Stimulated activated CD8-positive, alpha-beta memory T cell treated with anti-CD3 and anti-CD28 coated beads, Interleukin-4, amount 100 ng/mL, for 1 hour (primary cell): ENCODE measurements at places on chromosomes 6 and 20.

- DNase-seq = no peak
These were observed 28.8 kb upstream of the TULP4 start for GRCh38 chr6:158283304-158283980.

DNA sequence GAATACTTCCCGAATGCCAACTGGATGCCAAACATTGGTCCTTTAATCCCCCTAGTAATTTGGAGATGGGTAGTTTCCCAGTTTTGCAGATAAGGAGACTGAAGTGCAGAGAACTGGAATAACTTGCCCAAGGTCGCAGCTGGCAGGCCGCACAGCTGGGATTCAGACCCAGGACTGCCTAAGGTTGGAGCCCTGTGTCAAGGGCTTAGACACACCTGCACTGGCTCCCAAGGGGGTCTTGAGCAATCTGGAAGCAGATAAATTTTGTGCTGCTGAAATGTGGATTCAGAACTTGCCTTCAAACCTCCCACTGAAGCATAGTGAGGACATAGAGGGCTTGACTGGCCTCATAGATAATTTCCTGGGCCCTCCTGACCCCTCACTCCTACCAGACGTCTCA is 30.5 kb downstream of the FOXP4 start:
- DNase-seq = no peak

DNA sequence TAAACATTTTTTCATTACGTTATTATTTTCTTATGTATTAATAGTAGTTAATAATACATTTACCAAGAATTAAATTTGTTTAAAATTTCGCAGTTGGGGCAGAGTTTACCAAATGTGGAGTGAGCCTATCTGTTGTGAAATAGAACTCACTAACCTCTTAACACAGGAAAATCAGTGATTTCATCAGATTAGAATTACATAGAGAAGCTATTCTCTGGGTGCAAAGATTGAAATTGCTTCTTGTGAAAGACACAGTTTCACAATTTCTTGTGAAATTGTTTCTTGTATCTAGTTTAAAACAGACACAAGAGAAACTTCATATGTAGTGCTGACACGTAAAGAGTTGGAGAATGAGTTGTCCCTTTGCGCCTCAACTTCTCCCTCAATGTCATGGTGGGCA is 69.4 kb upstream of the PRL start:
- DNase-seq = no peak

DNA sequence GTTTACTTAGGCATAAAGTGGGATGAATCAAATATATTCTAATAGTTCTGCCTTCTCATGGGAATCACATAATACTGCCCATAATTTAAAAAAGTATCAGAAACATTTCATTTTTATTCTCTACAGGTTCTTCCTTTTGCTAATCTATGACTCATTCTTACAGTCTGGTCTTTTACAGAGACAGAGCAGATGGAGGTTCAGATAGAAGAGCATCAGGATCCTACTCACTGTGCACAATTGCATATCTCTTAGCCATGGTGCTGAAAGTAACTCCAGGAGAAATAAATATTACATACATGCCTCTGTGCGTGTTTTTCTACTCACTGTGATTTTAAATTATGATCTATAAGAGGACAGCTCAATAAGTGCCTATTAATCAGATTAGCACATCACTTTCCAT is 16.3 kb upstream of the OR2B6 start:
- DNase-seq = no peak

DNA sequence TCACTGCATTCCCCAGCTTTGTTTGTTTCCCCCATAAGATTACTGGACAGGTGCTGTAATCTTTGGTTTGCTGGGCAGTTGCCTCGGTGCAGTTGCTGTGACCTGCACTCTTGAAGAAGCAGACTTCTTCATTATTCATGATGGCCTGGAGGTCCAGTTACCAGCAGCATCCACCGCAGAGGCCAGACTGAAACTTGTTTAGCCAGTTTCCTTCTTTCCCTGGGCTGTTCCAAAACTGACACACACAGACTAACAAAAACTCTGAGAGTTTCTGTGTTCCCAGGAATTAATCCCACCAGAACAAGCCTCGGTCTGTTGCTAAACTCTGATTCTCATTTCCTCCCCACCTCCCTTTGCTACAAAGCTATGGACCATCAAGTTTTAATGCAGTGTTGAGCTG is 144.1 kb downstream of the QRSL1 start:
- no peak for DNase-seq

DNA sequence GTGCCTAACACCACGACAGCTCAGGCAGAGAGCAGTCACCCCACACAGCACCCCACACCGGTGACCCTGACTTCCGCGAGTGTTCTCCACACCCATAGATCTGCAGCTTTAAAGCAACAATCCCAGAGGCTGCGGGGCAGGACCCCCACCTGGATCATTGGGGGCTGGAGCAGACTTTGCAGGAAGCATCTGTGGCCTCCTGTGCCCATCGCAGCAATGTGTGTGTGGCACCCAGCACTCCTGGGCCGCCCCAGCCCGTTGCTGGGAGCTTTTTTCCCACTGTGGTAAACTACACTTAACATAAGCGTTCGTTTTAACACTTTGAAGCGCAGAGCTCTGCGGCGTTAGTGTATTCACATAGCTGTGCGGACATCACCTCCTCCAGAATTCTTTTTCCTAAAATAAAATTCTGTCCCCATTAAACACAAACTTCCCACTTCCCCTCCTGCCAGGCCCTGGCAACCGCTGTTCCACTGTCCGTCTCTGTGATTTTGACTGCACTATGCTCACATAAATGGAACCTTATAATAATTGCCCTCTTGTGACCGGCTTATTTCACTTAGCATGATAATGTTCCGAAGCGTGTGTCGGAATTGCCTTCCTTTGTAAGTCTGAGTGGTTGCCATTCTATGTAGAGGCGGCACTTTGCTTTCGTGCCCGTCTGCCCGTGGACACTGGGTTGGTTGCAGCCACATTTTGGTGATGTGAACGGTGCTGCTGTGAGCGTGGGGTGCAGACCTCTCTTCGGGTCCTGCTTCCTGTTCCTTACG is 382.5 kb downstream of the CDH4 start:
- DNase-seq = no peak

GRCh38 chr20:48613926-48614325 is 213.9 kb downstream of the PREX1 start:
- no peak for DNase-seq

DNA sequence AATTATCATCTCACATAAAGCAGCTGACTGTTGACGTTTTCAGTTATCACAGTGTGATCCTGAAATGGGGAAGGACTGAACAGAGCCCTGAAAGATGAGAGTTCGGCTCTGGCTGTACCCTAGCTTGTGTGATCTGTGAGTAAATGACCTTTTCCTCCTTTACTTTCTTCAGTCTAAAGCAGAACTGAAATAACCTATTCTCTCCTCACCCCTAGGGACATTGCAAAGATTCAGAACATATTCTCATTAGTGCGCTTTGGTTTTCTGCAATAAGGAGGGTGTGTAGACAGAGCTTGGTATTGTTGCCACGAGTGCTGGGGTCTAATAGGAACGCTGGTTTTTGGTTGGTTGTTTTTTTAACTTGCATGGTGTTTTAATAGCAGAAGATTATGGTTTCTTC is 16.7 kb downstream of the FARS2 start:
- DNase-seq = no peak

DNA sequence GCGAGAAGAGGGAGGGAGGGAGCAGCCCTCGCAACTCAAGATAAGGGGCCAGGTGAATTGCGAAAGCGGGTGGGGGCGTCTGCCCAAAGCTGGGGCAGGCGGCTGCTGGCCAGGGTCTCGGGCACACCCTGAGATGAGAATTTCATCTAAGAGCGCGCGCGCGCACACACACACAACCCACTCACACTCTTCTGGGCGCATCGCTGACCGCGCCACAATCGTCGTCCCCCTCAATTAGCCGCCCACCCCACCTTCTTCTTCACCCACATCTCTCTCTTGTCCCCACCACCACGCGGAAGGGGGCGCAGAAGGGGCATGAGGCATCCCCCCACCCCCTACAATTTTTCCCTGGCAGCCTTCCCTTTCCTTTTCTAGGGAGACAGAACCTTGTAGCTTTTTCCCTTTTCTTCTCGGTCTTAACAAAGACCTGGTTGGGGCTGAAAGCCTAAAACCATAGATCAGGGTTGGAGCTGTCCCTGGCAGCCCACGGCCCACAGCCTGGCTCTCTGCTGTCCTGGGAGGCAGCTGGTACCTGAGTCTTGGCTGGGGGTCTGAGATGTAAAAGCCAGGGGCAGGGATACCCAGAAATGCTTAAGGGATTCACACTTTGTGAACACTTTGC is 737 bp upstream of the PTPRT start:
- no peak for DNase-seq

GRCh38 chr6:131685266-131685780 is 15.9 kb downstream of the OR2A4 start:
- no peak for DNase-seq

DNA sequence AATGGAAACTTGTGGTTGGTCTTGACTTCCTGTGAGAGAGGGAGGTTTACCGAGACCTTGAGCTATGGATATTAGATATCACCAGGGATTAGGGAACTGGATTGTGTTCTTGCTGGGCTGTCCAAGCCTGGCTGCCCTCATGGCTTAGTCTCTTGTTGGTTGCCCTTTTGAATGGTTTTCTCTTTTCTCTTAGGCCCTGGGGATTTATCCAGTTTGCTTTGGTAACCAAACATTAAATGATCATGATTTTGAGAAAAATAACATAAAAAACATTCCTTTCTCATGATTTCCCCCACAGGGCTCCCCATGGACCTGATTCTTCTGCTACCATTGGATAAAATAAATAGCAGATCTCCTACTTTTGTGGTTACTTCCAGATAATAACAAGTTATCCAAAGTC is 306.4 kb upstream of the RNF217 start:
- DNase-seq = no peak

GRCh38 chr6:111971866-111972532 is 81.9 kb upstream of the CCN6 start:
- DNase-seq = no peak

- no peak for DNase-seq
These were observed 55.4 kb downstream of the NFATC2 start for GRCh38 chr20:51487076-51487475.

GRCh38 chr6:155197932-155198331 is 65.9 kb upstream of the CLDN20 start:
- DNase-seq = no peak

GRCh38 chr6:113830140-113830539 is 27.0 kb upstream of the MARCKS start:
- no peak for DNase-seq

- no peak for DNase-seq
These were observed 117.7 kb upstream of the GJE1 start for GRCh38 chr6:142015011-142015410.

DNA sequence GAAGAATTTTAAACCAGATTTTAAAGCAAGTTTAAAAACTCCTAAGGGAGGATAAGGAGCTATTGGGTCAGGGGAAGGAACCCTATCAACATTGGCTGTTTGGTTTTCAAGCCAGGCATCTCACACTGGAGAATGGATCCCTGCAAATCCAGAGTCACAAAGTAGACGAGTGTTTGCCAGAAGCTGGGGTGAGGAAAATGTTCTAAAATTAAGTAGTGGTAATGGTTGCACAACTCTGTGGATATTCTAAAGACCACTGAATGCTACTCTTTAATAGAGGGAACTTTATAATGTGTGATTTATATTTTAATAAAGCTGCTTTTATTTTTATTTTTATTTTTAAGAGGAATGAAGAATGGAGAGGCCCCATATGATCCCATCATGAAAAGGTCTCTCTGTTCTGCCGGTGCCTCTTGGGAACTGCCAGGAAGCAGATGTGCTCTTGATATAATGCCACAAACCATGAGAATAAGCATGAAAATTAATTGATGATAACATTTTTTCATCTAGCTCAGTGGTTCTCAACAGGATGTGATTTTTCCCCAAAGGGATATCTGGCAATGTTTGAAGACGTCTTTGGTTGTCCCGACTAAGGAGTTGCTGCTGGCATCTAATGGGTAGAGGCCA is 379.0 kb upstream of the CNR1 start:
- no peak for DNase-seq

DNA sequence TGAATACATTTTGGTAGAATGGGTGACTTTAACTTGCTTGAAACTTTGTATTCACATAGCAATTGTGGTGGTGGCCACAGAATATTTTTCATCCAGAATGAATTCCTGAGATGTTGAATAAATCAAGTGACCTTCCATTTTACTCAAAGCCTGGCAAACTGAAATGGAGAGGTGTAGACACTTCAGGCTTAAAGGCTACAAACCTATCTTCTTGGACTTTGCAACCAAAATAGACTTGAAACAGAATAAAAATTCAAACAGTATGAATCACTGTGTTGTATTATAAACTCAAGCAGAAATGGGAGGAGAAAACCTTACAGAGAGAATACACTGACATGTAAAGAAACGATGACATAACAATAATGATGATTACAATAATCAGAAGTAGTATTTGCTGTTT is 371.6 kb downstream of the BCKDHB start:
- no peak for DNase-seq

DNA sequence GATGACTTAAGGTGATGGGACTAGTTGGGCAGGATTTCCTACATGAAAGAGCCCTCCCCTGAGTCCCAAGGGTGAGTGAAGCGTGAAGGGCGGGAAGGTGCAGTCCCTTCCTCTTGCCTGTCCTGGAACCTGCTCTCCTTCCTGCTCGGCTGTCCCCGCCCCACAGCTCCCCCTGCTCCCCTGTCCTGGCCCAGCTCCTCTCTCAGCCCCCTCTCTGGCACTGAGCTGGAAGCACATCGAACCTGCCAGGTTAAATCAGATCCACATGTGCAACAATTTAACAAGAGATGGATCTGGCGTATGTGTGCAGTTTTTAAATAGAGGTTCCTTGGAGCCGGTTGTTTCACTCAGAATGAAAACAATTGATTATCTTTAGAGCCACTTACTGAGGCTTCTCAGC is 95.0 kb downstream of the LRFN2 start:
- DNase-seq = no peak

DNA sequence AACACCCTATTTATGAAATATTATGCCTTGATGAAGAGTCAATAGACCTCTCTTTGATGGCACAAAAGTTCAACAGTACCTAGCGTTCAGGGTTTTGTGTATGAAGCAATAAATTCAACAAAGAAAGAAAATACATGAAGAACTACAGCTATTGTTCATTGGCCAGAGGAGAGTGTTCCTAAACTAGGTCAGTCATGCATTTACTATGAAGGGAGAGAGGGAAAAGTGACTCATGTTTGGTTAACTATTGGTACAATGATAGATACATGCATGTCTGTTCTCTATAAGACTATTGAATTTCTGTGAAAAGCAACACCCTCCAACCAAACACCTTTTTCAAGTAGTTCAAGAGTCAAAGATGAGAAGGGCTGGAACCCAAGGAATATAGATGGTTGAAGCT is 50.7 kb downstream of the CLIC5 start:
- DNase-seq = no peak

DNA sequence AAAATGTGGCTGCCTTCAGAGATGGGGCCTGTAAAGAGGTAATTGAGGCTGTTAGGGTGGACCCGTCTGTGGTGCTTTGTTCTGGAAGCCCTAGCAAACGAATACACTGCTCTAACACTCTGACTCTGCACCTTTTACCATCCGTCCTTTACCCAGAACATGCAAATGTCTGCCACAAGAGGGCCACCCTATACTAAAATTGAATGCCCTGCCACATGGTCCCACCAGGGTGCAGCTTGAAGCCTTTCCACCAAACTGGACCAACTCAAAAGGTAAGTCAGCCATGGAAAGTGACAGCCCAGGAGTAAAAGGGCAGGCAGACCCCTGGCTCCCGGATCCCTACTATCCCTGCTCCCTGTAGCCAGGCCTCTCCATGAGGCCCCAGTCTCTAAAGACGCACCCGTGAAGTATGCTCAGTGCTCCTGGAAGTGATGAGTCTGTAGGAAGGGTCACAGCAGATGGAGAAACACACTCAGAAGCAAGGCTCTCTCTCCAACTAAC is 5.8 kb upstream of the BFSP1 start:
- peak; percentile 27 for DNase-seq

- no peak for DNase-seq
These were observed 508.0 kb upstream of the MMS22L start for GRCh38 chr6:97790926-97791590.
